ENCODE measurements at places on chromosomes 2 and 18. TPM values are rescaled to one million over a fixed set of nuclear protein-coding genes. Genes with fewer than 3 reads are reported as not detected.

DNA sequence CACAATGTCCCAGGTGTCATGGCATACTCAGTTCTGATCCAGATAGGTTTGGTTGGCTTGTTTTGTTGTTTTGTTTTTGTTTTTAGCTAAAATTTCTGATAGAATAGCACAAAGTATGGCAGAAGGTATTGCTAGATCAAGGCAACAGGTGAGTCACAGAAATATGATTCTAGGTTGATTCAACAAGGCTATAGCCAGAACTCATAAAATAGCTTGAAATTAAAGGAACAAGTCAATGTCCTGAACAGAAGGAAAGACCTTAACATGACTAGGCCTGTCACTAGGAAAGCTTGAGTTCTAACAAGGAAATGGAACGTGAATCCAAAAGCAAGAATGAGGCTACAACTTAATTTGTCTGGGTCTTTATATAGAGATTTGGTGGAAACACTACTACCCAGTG, 157.1 kb downstream of the GALNT3 start:
- DNase-seq, result no peak

Gene NEUROD1
- total RNA-seq, result not detected

Gene ABCG5
- total RNA-seq, result not detected

Gene PARD6G
- total RNA-seq, result 0.22 TPM

GRCh38 chr18:63099848-63100629, 219.5 kb downstream of the BCL2 start:
- DNase-seq, result no peak

Gene GAREM1
- total RNA-seq, result 1.2 TPM

GRCh38 chr2:57902578-57902977, 144.0 kb upstream of the VRK2 start:
- no peak for DNase-seq

GRCh38 chr18:23903971-23904370, 110.6 kb upstream of the TTC39C start:
- DNase-seq, result no peak

- no peak for DNase-seq
These were observed 9.1 kb downstream of the PCARE start for GRCh38 chr2:29065068-29065811.

DNA sequence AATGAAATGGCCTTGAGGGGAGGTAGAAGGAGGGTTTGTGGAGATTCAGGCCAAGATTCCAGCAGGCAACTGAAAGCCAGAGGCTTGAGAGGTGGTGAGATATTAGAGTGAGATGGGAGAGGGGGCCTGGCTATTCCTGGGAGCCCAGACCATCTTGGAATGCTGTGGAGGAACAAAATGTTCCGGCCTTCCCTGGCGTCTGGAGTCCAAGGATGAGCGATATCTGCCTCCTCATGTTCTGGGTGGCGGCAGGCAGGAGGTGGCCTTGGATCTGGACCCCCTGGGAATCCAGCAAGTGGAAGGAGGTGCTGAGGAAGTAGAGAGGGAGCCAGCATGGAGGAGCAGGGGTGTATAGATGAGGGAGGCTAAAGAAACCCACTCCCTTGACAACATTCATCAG, 335.9 kb downstream of the CYP26B1 start:
- DNase-seq, result no peak

DNA sequence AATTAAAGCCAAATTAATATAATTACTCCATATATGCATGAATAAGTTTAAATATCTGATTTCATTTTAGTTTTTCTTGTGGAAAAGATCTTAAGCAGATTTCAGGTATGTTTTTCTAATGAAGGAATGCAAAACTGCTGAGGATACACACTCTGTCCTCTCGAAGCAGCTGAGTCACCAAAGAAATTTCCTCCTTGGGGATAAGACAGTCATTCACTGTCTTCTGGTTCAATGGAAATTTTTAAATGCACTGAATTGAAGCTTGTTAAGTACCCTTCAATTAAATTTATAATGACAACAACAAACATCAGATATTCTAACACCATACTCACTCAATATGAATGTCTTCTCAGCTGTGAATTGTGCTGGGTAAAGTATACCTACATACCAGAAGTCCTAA, 101.5 kb upstream of the DNER start:
- DNase-seq, result peak; percentile 79

DNA sequence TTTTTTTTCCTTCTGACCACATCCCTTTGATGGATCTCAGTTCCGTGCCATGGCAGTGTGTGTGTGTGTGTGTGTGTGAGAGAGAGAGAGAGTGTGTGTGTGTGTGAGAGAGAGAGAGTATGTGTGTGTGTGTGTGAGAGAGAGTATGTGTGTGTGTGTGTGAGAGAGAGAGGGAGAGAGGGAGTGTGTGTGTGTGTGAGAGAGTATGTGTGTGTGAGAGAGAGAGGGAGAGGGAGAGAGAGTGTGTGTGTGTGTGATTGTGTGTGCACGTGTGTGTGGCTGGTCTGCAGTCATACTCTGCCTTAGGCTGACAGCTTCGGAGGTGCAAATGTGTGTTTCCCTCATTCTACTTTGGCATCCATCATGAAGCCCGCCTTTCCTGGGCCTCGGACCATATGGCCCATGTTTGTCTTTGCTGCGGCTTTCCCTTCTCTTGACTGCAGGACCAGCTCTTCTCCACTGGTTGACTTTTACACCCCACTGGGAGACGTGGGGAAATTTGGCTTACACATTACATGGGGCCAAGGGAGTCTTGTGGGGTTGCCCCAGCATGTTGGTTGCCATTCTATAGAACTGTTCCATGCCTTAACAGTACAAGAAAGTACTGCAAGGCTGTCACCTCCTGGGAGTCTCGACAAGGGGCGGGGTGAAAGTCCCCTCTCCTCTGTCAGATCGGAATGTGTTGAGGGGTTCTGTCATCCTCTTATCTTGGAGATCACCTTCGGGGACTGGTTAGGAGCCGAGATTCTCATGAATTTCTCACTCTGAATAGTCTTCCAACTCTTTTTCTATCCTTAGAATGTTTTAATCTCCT, 21.6 kb downstream of the TSN start:
- no peak for DNase-seq

Gene PDCD1
- total RNA-seq, result not detected

Gene UGP2
- total RNA-seq, result 151 TPM

Gene MAL
- total RNA-seq, result not detected

Data from GM23248 (cell line).